ENCODE measurements at places on chromosomes 3 and 15.

DNA sequence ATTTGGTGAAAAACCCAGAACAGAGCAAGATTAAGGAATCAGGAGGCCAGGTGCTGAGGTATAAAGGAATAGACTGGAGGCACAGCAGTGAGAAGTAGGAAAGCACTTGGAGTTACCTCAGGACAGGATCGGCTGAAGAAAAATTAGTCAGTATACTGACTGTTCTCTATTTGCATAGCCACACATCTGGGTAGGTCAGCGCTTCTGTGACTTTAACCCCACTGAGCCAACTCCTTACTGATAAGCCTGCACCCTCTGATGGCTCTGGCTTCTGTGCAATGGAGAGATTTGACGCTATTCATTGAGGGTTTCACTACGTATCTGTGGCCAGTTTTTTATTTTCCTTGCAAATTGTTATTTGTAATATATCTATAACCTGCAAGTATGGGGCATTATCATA, 22.3 kb downstream of the MECOM start:
- no peak for DNase-seq

DNA sequence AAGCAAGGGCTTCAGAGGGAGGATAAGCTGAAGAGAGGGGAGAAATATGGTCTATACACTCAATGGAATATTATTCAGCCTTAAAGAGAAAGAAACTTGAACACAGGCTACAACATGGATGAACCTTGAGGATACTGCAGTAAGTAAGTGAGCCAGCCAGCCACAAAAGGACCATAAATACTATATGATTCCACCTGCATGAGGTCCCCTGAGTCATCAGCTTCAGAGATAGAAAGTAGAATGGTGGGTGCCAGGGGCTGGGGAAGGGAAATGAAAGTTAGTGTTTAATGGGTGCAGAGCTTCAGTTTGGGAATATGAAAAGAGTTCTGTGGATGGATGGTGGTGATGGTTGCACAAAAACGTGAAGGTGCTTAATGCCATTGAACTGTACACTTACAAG, 68.4 kb upstream of the SEC13 start:
- DNase-seq = no peak

DNA sequence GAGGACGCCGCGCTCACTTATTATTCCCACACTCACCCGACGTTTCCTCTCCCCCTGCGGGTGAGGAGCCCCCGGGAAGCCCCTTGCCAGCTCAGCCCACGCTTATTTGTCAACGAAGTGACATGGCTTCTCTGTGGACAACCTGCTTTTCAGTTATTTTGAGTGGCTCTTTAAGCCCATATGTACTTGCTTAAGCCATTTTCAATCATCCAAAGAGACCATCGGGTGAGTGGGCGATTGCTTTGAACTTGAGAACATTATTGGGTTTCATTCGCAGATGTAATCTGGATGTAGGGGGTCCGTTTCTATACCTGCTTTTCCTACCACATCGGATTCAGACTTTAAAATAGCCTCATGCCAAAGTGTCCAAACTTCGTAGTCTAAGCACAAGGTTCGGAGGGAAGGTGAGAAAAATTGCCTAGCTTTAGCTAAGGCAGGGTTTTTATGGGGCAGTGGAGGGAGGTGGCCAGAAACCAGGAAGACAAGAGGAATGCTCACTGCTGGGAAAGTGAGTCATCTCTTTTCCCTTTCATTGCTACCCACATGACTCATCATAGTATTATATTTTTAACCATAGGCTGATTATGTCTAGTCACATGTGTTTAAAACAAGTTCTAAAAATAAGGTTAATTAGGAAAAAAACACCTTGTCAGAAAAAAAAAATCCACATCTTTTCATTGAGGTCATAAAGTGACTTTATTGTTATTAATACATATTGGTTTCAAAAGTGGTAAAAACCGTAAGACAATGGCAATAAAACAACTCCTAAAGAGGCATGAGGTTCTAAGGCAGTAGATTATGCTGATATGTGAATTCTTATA, 773.1 kb upstream of the NR2F2 start:
- no peak for DNase-seq

- no peak for DNase-seq
Measured at GRCh38 chr3:129036222-129037092, 24.1 kb upstream of the GP9 start.

DNA sequence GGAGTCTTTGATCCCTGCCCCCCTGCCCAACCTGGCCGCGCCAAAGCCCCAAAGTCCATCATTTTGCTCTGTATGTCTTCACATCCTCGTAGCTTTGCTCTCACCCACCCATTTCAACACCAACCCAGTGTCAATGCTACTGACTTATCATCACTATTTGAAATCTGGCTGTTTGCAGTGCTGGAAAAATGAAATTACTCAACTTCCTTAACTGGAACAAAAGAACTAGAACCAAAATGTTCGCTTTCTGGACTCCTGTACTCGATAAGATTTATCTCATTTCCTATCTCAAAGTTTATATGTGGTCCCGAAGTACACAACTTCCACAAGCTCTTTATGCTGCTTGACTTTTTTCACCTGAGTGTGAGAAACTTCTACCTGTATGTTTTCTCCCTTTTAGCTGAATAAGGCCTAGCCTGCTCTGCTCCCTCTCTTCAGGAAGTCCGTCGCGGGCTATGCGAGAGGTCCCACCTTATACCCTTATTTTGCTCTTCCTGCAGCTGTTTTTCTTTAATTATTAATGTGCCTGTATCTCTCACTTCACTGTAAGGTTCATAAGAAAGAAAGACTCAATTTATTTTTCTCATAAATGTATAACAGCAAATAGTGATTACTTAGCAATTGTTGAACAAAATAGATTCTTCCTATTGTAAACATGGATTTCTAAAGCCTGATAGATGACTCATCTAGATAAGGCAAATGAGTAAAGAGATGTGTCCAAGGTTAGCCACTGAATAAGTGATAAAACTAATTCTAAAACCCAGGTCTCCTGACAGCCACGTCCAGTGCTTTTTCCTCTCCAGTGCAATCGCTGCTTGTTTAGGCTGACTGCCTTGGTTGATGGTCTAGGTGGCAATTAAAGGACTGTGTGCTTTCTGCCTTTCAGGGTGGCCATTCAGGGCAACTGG, 464.1 kb upstream of the TPRG1 start:
- no peak for DNase-seq

DNA sequence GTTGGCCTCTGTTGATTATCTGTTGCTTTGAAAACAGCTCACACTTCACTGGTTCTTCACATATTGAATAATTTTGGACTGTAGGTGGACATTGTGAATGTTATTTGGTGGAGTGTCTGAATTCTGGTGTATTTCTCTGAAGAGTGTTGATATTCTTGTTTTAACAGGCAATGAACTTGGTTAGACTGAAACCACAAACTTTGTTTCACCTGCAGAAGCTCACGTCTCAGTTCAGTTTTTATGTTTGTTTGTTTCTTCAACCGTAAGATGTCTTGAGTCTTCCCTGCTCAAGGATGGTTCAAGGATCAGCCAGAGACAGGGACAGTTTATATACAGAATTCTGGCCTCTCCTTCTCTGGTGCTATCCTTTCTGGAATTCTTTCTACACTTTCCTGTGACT, 43.6 kb downstream of the C3orf20 start:
- DNase-seq = no peak

- no peak for DNase-seq
Measured at GRCh38 chr3:170151536-170151935, 30.0 kb downstream of the PHC3 start.

DNA sequence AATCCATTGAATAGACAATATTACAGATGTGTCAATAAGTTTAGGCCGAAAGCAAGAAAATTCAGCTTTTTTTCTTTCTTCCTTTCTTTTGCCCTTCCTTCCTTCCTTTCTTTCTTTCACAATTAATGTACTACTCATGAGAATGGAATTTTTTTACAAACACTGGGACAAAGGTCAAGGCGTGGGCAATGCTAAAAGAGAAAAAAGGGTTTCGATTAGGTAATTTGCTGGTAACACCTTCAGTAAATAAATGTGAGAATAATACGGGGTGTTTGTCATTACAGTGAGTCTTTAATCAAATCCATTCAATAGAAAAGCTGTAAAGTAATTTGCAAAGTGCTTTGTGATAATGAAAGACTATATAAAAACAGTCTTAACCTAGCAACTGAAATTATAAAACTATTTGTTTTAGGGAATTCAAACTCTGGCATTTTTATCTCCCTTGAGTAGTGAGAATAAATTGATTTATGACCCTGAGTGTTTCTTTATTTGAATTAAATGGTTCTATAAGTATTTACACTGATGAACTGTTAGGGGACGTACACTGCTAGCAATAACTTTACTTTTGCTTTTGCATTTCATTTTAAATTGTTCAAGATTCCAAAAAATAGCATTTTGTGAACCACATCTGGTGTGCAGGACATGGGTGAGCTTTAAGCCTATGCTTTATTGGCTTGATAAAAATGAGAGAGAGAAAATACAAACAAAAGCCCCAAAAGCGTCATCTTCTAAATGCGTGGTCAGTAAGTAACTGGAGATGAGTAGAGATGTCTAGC, 104.2 kb upstream of the THRB start:
- no peak for DNase-seq

GRCh38 chr3:23953523-23953922, 8.4 kb downstream of the NR1D2 start:
- DNase-seq = no peak

DNA sequence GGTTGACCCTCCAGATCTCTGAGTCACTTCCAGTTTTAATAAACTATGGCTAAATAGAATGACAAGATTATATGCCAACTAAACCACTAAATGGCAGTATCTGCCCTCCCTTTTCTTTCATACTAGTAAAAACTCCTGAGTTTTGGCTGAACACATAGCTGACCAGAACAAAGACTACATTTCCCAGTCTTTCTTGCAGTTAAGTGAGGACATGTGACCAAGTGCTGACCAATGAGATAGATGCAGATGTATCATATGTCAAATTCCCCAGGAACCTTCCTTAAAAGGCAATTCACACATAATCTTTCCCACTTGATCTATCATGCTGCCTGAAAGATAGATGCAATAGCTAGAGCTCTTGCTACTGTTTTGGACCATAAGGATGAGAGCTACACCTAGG, 191.3 kb downstream of the SHOX2 start:
- no peak for DNase-seq

- no peak for DNase-seq
Measured at GRCh38 chr15:31200735-31201151, 99.2 kb upstream of the TRPM1 start.

GRCh38 chr3:70985572-70985971, 598.0 kb downstream of the FOXP1 start:
- DNase-seq = no peak

DNA sequence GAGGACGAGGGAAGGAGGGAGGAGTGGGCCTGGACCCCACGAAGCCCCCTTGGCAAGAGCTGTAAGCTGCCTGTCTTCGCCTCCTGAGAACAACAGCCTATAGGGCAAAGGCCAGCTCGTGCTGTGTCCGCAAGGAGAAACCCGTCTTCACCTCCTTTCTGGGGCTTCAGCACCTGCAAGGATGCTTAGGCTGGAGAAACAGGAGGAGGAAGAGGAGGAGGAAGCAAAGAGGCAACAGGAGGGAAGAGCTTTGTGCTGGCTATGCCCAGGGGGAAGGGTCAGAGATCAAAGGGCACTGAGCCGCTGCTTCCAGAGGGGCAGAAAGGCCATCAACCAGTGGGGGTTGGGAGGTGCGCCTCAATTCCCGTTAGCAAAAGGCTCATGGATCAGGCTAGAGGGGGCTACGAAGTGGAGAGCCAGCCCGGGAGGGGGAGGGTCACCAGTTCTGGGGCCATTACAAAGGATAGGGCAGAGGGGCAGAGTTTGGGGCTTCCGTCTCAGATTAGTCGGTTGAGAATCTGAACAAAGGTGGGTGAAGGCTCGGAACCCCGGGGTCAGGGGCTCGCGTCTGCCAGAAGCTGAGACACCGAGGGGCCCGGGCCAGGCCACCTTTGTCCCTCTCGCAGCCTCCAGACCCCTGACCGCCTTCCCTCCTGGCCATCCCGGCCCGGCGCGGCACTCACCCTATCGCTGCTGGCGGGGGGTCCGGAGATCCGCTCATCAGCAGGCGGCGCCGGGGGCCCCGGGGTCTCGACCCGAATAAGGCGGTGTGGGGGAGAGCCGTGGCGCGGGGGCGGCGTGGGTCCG, 792 bp downstream of the SHF start:
- no peak for DNase-seq

DNA sequence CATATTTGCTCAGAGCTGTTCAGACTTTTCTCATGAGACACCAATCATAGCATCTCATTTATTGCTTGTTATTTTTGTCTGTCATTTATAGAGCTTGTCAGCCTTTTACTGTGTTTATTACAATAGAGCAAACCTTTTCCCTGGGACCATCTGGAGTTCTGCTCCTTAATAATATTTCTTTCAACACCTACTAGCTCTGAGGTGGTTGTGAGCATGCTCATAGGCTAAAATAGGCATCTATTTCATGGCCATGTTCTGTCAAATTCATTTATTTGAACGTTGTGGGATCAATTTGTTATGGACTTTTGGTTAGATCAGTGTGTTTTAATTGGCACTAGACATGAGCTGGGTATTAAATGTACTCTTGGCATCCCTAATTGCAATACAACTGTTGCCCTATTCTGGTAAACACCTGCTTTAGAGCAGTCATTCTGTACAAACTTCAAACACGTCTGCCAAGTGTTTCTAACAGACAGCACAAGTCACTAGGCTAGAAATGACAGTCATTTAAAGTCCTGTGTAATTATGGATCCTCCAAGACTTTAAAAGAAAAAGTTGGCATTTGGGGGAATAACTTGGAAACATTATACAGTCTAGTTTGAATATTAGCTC, 766.3 kb downstream of the ZNF385D start:
- no peak for DNase-seq

- DNase-seq = no peak
Measured at GRCh38 chr15:65323071-65323511, 18.6 kb downstream of the RNU5B-1 start.

GRCh38 chr3:44227632-44228031, 14.1 kb upstream of the TOPAZ1 start:
- DNase-seq = no peak

- no peak for DNase-seq
Measured at GRCh38 chr15:65611888-65612615, 1.1 kb upstream of the INTS14 start.

GRCh38 chr3:62553811-62554210, 180.5 kb upstream of the FEZF2 start:
- DNase-seq = no peak

Data from thoracic aorta (tissue), 2 donors.